DMS53 (cell line): ENCODE measurements at places on chromosomes 1 and 21.

GRCh38 chr21:41068496-41068895, 99.5 kb upstream of the BACE2 start:
- DNase-seq: peak; percentile 53

DNA sequence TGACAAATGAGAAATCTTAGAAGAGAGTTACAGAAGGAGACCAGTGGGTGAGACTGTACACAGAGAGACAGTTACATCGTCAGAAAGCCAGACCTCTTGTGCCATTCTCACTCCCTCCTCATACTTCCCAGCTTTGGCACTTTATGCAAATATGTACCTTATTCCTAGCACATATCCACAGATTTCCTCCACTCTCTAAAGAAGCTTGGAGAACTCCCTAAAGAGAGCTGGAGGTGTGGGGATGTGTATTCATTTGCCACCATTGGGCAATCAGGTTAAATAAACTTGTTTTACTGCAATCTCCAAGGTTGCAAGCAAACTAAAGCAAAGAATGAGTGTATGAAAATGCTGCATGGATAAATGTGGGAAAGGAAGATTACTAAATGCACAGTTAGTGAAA, 380.9 kb upstream of the PRMT6 start:
- DNase-seq: no peak

DNA sequence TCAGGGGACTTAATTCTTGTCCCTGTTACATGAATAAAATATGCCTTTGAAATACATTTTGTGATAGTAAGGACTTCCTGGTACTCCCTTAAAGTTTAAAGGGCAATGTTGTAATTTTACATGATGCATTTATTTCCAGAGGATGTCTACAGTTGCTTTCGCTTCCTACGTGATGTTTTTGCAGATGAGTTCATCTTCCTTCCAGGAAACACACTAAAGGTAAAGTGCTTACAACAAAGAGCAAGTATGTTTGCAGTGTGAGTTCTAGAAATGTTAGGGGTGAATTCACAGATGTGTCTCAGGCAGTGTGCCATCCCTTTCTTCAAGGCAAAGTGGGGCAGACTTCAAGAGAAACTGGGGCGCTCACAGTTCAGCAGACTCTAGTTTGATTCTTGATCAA, 31.2 kb downstream of the GNPAT start:
- peak; percentile 11 for DNase-seq

- DNase-seq: no peak
These were observed 505 bp downstream of the OLFML2B start for GRCh38 chr1:162023181-162023546.

- DNase-seq: no peak
These were observed 33.4 kb upstream of the PTPRC start for GRCh38 chr1:198605406-198605805.

DNA sequence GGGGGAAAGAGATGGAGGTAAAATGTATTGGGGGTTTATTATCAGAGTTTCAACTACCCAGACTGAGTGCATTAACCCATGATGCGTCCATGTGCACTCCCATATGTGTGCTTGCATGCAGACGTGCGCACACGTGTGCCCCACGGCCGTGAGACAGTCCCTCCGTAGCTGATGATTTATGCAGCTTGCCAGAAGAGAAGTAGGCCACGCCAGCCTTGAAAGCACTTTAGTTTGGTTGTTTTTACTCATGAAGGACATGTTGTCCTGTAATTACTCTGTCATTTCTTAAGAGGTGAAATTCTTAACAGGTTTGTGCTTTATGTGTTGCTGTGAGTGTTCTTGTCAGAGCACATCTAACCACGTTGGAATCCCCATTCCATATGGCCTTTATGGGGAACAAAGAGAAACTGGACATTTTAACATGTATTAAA, 467.8 kb downstream of the LMO4 start:
- DNase-seq: peak; percentile 69

- no peak for DNase-seq
These were observed 26.6 kb upstream of the SOX13 start for GRCh38 chr1:204046346-204046745.

GRCh38 chr1:59901770-59902388, 24.7 kb downstream of the CYP2J2 start:
- no peak for DNase-seq

DNA sequence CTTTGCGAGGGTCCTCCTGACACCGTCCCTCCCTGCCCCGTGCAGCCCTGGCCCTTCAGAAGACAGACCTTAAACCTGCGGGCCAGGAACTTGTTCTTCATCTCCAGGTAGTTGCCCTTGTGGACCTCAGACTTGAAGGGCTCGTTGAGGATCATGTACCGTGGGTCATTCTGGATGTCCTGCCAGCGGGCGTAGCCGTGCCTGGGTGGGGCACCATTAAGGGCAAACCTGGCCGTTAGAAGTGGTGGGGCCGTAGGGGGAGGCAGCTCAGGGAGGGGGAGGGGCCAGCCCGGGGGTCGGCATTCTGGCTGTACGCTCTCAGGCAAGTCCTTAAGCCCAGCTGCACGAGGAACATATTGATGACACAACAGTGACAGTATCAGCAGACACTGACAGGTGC, 64.6 kb downstream of the KCNAB2 start:
- peak; percentile 38 for DNase-seq

DNA sequence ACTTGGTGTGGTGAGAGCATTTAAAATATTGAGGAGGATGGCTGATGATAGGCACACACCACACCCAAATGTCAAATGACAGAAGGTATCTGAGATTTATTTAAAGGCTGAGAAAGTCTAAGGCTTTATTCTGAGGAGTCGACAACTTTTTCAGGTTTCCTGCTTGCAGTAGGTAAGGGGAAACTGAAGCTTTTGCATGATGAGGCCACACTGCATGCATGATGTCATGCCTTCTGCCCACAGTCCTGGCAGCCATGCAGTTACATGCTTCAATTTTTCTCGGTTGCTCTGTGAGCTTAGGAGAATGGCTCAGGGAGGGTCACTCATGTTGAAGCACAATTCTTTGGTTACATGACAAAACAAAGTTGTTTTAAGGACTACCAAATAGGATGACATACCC, 7.0 kb downstream of the OSCP1 start:
- DNase-seq: no peak

GRCh38 chr1:31510853-31511789, 65.2 kb upstream of the TINAGL1 start:
- peak; percentile 71 for DNase-seq

GRCh38 chr1:31694069-31694963, 9.5 kb downstream of the COL16A1 start:
- no peak for DNase-seq

GRCh38 chr1:205440476-205441317, 15.1 kb downstream of the BLACAT1 start:
- DNase-seq: peak; percentile 100

GRCh38 chr1:5526385-5526750, 465.9 kb downstream of the NPHP4 start:
- no peak for DNase-seq

DNA sequence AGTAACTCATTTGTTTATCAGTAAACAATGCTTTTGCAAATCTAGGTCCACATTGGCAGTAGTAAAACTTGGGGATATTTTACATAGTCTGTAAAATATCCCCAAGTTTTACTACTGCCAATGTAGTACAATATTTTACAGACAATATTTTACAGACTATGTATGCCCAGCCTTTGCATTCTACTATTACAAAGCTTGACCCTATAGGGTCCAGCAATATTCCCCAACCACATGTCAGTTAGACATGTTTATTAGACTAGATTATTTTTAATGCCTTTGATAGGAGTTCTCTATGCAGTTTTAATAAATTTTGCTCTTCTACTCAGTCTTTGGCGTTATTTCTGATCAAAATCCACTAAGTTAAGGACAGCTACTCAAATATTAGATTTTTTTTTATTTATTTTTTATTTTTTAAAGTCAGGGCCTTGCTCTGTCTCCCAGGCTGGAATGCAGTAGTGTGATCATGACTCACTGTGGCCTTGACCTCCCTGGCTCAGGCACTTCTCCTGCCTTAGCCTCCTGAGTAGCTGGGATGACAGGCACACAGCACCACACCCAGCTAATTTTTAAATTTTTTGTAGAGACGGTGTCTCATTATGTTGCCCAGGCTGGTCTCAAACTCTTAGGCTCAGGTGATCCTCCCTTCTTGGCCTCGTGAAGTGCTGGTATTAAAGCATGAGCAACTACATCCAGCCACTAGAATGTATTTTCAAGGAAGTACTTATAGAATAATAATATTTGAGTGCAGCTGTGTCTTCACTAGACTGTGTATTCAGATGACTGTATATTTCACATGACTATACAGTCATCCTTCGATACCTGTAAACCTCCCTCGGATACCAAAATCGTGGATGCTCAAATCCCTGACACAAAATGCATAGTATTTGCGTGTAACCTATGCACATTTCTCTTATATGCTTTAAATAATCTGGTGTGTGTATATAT, 19.8 kb downstream of the MIER1 start:
- DNase-seq: peak; percentile 80

DNA sequence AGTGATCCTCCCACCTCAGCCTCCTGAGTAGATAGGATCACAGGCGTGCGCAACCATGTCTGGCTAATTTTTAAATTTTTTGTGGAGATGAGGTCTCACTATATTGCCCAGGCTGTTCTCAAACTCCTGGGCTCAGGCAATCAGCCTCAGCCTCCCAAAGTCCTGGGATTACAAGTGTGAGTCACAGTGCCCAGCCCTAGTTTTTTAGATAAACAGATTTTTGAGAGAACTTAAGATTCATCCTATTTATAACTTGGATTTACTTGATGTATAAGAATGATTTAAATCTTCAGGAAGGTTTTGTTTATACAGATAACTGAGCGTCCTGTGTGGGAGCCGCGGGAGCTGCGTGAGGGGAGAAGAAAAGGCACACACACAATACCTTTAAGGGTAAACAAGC, 26.2 kb downstream of the HEYL start:
- DNase-seq: no peak

DNA sequence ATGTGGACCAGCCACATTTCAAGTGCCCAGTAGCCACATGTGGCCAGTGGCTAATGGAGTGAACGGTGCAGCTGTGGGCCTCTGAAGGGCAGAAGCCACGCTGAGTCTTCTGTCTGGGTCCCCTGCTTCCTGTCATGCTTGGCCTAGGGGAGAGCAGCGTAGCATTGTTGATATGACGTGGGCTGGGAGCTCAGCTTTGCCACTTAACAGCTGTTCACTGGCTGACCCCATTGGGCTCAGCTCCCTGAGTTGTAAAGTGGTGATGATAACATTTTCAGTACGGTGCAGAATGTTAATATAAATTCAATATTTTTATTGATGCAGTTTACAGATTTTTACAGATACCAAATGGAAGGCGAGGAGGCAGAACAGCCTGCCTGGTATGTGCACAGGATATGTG, 4.5 kb downstream of the PODN start:
- DNase-seq: no peak

GRCh38 chr1:167332503-167332902, 111.8 kb downstream of the POU2F1 start:
- DNase-seq: no peak

GRCh38 chr1:70495370-70495769, 84.3 kb downstream of the CTH start:
- DNase-seq: no peak

GRCh38 chr1:94942171-94943128, 15.5 kb upstream of the CNN3 start:
- peak; percentile 27 for DNase-seq

DNA sequence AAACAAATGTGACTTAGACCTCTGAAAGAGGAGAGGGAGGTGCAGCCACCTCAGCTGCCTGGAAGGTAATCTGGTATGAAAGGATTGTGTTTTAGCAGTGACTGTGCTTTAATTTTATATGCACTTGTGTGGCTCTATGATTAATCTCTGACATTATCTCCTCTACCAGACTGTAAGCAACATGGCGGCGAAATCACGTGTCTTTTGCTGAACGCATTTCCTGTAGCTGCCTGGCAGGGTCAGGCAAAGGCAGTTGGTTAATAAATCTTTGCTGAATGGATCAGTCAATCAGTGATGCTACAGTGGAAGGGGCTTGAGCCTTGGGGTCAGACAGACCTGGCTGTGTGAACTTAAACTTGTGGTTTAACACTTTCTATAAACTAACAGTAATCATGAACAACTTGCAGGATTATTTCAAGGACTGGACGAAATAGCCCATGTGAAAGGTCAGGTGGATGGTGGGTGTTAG, 96.9 kb downstream of the ADSS2 start:
- DNase-seq: no peak

- DNase-seq: peak; percentile 75
These were observed 199.4 kb upstream of the PTBP2 start for GRCh38 chr1:96521994-96522760.

- no peak for DNase-seq
These were observed 91.6 kb downstream of the ASH1L start for GRCh38 chr1:155471026-155471425.

GRCh38 chr1:78281580-78281979, 209.2 kb upstream of the PTGFR start:
- no peak for DNase-seq

DNA sequence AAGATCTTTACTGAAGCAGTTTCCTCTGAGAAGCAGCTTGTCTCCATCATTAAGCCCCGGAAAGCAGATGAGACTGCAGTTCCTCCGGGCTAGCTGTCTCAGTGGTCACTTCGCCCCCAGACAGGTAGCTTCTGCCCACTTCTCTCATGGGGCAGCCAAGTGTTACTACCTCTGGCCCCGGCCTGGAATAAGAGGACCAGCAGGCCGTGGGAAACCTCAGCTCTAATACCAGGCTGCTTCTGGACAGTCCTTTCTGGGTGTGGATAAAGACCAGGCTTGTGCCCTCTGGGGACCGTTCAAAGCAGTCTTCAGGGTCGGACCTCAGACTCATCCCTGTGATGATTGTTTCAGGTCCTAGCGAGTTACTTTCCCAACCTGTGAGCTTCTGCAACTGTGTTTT, 54.8 kb downstream of the RUNX3 start:
- no peak for DNase-seq

- no peak for DNase-seq
These were observed 52.8 kb upstream of the HNRNPU start for GRCh38 chr1:244917073-244917670.

- DNase-seq: no peak
These were observed 71.4 kb downstream of the RAP1GAP start for GRCh38 chr1:21597753-21598152.

- DNase-seq: no peak
These were observed 10.2 kb downstream of the PPFIA4 start for GRCh38 chr1:203036537-203036936.

GRCh38 chr1:167582722-167583121, 29.2 kb upstream of the CREG1 start:
- no peak for DNase-seq

DNA sequence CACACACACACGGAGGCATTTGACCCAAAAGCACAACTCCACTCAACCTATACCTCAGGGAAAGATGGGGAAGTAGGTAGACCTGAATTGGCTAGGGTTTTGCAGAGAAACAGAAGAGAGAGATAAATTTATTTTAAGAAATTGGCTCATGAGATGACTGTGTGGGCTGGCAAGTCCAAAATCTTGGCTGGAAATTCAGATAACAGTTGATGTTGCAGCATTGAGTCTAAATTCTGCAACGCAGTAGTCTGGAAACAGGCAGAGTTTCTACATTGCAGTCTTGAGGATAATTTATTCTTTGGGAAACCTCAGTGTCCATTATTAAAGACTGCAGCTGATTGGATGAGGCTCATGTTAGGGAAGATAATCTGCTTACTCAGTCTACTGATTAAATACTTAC, 4.3 kb upstream of the LCE2B start:
- no peak for DNase-seq
